ENCODE measurements at places on chromosomes 4 and X.

GRCh38 chr4:112118742-112119352 lies 26.4 kb upstream of the FAM241A start:
- no peak for DNase-seq

- no peak for DNase-seq
Observed at GRCh38 chr4:97507587-97508245, 635.6 kb downstream of the STPG2 start.

GRCh38 chrX:15943391-15943790 lies 88.8 kb upstream of the AP1S2 start:
- DNase-seq = no peak

GRCh38 chr4:2494992-2495391 lies 26.1 kb downstream of the RNF4 start:
- no peak for DNase-seq

DNA sequence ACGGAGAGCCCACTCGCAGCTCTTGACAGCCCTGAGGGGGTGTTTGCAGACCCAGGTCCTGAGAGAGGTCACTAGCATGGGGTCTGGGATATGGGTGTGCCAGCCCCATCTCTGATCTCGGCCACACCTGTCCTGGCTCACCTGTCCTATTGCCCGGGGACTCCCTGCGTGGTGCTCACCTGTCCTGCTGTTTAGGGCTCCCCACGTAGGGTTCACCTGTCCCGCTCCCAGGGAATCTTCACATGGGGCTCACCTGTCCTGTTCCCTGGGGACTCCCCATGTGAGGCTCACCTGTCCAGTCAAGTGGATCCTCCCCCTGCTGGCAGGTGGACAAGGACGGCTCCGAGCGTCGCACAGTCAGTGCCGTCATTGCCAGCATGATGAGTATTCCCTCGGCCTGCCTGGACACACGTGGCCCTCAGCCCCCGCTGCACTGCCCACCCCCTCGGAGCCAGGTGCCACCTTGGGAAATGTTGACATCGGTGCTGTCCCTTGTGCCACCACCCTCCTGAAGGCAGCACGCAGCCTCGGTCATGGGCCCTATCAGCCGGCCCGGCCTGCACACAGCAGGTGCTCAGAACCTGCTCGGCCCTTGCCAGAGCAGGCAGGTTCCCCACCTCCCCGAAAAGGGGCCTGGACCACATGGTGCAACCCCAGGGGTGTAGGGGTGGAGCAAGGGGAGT lies 6.3 kb downstream of the SLC49A3 start:
- no peak for DNase-seq

DNA sequence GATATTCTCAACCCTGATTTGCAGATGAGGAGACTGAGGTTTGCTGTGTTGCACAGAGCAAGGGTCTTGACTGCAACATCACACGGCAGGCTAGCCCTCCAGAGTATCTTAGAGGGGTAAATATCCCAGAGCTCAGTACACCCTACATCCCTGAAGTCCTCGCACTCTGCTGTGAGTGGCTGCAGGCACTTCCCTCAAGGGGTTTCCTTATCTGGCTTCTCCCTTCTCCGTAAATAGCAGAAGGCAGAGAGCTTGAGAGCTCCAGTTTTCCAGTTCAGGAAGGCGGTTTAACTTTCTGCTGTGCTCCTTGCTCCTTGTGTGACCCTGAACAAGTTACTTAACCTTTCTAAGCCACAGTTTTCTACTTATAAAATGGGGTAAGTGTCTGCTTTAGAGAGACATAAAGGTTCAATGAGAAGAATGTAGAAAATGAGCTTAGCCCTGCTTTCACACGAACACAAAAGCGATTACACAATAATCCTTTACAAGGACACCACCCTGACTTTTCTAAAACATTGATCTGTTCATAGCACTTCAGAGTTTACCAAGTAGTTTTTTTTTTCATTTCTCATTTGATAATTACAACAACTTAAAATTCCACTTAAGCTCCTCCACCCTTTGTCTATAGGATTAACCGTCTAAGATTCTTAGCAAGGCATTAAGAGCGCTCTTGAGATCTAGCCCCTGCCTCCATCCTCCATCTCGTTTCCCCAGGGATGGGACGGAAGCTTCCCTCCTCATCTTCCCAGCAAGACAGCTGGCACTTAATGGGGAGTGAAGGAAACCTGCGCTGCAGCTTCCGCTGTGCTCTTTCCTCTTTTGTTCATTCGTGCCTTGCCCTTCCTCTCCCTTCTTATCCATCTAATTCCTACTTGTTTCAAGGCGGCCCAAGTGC lies 68.4 kb downstream of the TAPT1 start:
- DNase-seq = no peak

DNA sequence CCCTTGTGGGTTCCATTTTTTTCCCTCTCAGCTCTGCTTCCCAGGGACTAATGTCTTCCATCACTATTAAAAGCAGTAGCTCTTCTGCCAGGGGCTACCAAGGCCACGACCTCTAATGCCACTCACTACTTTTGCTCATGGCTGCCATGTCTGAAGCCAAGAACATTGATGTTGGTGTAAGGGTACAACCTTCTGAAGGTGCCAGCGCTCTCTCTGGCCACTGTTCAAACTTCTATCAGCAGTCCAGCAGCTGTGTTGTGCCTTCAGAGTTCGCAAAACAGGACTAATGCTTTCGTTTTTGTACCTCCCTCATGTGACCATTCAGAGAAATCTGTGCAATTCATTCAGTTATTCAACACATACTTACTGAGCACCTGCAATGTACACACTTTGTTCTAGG lies 121.5 kb upstream of the ENPEP start:
- DNase-seq = no peak

DNA sequence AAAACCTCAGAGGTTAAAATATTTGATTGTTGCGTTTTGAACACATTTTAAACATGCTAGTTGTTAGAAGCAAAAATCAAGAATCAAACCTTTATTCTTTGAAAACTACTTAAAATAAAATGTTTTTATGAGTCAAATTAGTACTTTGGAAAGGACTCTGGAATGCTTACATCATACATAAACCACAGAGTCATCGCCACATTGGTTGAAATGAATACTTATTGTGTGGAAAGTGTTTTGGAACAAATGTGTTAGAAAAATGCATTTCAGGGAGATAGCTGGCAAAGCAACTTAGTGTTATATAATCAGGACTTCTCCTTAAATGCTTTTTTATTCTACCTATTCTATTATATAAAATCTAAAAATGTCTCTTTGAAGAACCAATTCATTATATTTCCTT lies 49.4 kb upstream of the CAMK2D start:
- no peak for DNase-seq

- no peak for DNase-seq
Observed at GRCh38 chr4:144338148-144338547, 197.6 kb upstream of the GYPA start.

GRCh38 chr4:77994194-77994721 lies 62.9 kb upstream of the FRAS1 start:
- no peak for DNase-seq

DNA sequence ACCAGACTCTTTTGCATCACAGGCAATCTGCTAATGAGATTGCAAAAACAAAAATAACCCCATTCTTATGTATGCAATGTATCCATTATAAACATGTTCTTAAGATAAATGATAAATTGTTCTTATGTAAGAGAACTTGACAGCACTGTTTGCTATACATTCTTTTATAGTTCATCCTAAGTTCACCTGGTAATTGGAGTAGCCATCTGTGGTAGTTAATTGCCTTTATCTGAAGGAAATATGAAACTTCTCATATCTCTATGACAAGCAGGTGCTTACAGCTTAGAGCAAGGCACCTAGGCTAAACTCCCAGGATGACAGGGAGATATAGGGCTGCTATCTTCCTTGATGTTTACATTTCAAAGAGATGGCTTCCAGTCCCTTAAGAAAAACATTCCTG lies 21.3 kb upstream of the CLCN5 start:
- no peak for DNase-seq

DNA sequence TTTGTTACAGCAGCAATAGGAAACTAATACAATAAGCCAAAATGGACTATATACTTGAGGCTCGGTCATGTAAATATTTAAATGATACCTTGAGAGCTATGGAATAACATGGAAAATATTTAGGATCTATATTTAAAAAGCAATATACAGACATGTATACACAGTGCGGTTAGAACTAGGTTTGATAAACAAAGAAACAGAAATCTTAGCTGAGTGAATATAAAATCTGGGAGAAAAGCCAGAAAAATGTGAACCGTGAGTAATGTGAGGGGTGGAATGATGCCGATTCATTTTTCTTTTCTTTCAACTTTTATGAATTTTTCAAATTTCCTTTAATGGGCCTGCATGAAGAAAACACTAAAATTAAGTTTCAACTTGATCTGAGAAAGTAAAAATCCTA lies 104.1 kb downstream of the ATXN3L start:
- no peak for DNase-seq

DNA sequence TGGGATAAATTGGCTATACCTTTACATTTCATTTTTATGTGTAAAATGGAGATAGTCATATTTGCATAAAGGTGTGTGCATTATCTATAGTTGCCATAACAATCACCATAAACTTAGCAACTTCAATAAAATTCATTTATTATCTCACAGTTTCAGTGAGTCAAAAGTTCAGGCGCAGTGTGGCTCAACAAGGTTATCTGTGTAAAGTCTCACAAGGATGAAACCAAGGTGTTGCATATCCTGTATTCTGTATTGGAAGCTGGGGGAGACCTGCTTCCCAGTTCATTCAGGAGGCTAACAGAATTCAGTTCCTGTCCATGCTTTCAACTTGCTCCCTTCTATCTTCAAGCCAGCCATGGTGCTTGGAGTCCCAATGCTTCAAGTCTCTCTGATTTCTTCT lies 169.5 kb downstream of the KCTD8 start:
- no peak for DNase-seq

DNA sequence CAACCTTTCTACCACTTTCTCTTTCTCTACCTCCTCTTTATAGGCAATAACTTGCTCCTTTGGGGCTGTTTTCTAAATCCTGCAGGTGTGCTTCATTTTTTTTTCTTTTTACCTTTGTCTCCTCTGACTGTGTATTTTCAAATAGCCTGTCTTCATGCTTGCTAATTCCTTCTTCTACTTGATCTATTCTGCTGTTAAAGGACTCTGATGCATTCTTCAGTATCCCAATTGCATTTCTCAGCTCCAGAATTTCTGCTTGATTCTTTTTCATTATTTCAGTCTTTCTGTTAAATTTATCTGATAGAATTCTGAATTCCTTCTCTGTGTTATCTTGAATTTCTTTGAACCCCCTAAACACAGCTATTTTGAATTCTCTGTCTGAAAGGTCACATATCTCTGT lies 67.7 kb upstream of the IL2 start:
- no peak for DNase-seq

- no peak for DNase-seq
Observed at GRCh38 chr4:151228189-151229119, 48.5 kb upstream of the PRSS48 start.

- DNase-seq = peak; percentile 68
Observed at GRCh38 chr4:184648313-184649025, 778 bp downstream of the CASP3 start.

DNA sequence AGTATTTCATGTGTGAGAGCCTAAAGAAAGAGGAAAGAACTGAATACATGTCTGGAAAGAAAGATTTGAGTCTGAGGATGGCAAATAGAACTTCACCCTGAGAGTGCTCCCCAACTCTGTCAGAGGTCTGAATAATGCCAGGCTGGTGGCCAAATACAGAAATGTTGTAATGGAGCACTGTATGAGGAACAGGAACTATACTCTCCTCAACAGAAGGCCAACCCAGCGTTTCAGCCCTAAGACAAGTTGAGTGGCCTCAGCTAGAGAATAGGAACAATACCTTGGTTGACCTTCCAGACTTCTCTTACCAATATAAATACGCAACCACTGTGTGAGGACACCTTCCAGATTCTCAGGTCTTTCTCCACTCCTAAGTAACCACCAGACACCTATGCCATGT lies 94.5 kb upstream of the STIM2 start:
- DNase-seq = no peak

- no peak for DNase-seq
Observed at GRCh38 chr4:36547383-36547782, 266.0 kb downstream of the DTHD1 start.

DNA sequence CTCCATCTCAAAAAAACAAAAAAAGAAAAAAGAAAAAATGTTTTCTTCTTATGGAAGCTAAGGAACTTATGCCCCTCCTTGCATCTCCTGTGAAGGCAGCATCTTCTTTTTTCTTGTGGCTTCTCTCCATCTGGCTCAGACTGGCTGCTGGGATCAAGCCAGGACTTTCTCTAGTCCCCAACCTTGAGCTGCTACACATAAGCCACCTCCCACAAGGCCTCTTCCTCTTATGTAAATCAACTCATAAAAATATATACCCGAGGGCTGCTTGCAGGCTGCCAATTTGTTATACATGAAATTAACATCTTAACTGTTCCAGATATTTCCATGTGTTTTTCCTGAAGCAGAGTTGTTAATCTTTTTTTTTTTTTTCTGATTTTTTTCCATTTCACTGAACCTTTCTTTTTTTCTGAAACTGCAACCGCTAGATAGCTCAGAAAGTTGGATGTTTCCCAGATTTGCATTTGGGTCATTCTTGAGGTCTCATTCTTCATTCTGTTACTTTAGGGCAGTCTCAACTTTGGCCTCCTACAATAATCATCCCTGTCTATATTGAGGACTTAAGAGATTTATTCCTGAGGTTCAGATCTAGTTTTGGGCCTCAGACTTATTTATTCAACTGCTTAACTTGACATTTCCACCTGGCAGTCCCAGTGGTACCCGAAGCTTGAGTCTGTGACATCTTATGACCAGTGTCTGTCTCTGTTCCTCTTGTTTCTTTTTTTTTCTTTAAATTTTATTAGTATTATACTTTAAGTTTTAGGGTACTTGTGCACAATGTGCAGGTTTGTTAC lies 10.3 kb downstream of the SNX25 start:
- DNase-seq = no peak

GRCh38 chr4:64146030-64146429 lies 263.2 kb downstream of the TECRL start:
- no peak for DNase-seq

GRCh38 chr4:1060621-1061020 lies 49.2 kb downstream of the FGFRL1 start:
- no peak for DNase-seq

GRCh38 chrX:7088968-7089615 lies 58.4 kb upstream of the STS start:
- peak; percentile 13 for DNase-seq

DNA sequence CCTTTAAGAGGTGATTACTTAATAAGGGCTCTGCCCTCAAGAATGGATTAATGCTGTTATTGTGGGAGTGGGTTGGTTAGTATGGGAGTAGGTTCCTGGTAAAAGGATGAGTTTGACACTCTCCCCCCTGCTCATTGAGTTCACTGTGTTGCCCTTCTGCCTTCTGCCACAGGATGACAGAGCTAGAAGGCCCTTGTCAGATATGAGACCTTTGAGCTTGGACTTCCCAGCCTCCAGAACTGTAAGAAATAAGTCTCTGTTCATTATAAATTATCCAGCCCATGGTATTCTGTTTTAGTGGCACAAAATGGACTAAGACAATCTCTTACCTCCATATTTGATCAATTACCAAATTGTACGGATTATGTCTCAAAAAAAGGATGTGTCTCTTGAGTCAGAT lies 114.3 kb upstream of the NAP1L5 start:
- DNase-seq = no peak

GRCh38 chr4:89836031-89836745 lies 773 bp downstream of the SNCA start:
- DNase-seq = peak; percentile 21

GRCh38 chr4:169530048-169530447 lies 82.3 kb downstream of the NEK1 start:
- no peak for DNase-seq

GRCh38 chr4:99887837-99888236 lies 6.4 kb downstream of the LAMTOR3 start:
- DNase-seq = no peak

Data from activated T-cell treated with anti-CD3 and anti-CD28 coated beads, Interleukin-2, amount 50 U/mL, for 72 hours (primary cell).